Stimulated activated CD4-positive, alpha-beta T cell treated with anti-CD3 and anti-CD28 coated beads, Interleukin-4, amount 100 ng/mL, for 48 hours (primary cell): ENCODE measurements at places on chromosomes 12 and 14.

GRCh38 chr14:96821501-96821900, 24.3 kb downstream of the VRK1 start:
- no peak for DNase-seq

DNA sequence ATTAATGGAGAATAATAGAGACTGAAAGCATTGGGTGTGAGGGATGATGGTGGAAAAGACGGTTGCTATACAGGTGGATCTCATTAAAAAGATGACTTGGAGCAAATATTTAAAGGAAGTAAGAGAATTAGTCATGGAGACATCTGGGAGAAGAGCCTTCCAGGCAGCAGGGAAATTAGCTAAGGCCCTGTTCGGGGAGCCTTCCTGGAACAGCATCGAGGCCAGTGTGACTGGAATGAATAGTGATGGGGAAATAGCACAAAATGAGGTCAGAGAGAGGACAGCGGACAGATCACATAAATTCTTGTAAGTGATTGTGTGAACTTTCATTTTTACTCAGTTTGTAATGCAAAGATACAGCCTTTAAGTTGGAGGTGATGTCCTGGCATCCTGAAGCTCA, 842.3 kb downstream of the SLC6A15 start:
- DNase-seq = no peak

DNA sequence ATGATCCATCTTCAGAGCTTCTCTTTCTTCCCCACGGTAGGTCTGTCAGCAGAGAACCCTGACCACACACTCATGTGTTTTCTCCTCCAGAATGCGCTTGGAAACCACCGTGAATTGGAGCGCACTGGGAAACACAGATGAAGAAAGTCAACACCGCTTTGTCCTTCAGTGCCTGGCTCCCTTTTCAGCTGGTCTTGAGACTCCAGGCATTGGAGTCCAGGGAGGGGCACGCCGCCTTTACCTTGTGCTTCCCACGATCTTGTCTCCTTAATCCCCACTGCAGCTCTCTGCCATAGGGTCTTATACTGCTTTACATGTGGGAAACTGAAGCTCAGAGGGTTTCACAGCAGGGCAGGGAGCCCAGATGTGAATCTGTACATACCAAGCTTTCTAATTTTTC, 1.1 kb downstream of the FAM90A1 start:
- no peak for DNase-seq

- DNase-seq = no peak
Measured at GRCh38 chr14:99377951-99378350, 102.7 kb downstream of the SETD3 start.

DNA sequence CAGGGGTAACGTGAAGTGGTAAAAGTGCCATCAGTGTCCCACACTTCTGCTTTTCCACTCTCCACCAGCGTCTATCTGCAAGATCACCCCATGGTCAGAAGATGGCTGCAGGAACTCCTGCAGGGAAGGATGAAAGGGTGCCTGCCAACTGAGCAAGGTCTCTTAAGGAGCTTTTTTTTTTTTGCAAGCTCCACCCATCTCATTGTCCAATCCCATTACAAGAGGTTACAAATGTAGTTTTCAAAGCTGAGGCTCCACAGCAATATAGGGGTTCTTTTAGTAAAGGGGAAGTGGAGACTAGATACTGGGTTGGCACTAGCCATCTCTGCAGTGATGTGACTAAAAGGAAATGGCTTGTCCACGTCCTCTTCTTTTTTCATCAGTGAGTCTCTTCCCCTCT, 5.9 kb upstream of the BHLHE41 start:
- DNase-seq = no peak

- DNase-seq = no peak
Measured at GRCh38 chr14:63288853-63289252, 29.9 kb downstream of the GPHB5 start.
